ENCODE measurements at places on chromosomes 11 and 22.
A peak's percentile ranks its signal among the peaks of the same experiment; 100 is the strongest.

DNA sequence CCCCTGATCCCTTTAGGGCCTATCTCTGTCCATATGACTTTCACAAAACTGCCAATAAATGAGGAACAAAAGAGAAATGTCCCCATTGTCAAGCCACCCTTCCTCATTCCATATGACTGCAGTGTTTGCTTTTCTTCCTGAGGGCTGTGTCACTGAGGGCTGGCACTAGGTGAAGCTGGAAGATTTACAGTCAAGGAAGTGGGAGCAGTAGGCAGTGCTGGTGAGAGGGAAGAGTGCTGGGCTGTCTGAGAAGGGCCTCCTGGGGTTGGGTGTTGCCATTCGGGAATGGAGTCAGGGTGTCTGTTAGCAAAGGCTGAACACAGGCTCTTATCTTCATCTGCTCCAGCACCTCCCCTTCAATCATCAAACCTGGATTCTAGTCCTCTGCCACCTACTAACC is 30.9 kb downstream of the INSC start:
- H3K4me3 ChIP-seq, result no peak overlapping the region
- H3K36me3 ChIP-seq, result no peaks in the 10 kb centered on the region
- peaks cover 4% of the 10 kb centered on the region for H3K4me1 ChIP-seq
- DNase-seq, result no peak

DNA sequence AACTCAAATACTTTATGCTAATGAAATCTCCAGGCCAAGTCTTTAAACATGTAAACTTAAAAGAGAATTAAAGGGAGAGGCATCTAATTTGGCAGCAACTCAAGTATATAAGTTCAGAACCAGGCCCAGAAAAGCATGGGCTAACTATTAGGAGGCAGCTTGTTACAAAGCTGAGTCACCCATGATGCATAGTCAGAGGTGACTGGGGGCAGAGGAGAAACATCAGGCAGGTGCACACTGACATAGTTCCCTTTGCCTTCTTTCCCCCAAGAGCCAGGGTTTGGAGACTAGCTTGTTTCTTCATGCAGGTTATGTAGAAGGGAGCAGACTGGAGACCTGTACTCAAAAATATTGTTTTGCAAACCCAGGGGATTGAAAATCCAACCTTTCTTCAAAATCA is 619.0 kb downstream of the SOX6 start:
- no peaks in the 10 kb centered on the region for H3K36me3 ChIP-seq
- H3K4me3 ChIP-seq, result no peak overlapping the region
- H3K27me3 ChIP-seq, result peaks cover 12% of the 10 kb centered on the region
- H3K27ac ChIP-seq, result no peak overlapping the region
- no peak for DNase-seq

GRCh38 chr11:118911880-118912741 is 13.6 kb downstream of the BCL9L start:
- H3K27me3 ChIP-seq, result no peaks in the 10 kb centered on the region
- H3K36me3 ChIP-seq, result peaks cover 3% of the 10 kb centered on the region
- H3K27ac ChIP-seq, result peak overlapping the region; percentile 98
- H3K4me1 ChIP-seq, result peaks cover 64% of the 10 kb centered on the region

GRCh38 chr11:11975201-11976092 is 33.0 kb downstream of the DKK3 start:
- no peaks in the 10 kb centered on the region for H3K36me3 ChIP-seq
- peaks cover 3% of the 10 kb centered on the region for H3K27me3 ChIP-seq
- no peak overlapping the region for H3K4me3 ChIP-seq
- H3K27ac ChIP-seq, result no peak overlapping the region
- peaks cover 9% of the 10 kb centered on the region for H3K4me1 ChIP-seq

- peaks cover 17% of the 10 kb centered on the region for H3K36me3 ChIP-seq
- H3K4me1 ChIP-seq, result peaks cover 15% of the 10 kb centered on the region
- no peaks in the 10 kb centered on the region for H3K27me3 ChIP-seq
- H3K27ac ChIP-seq, result no peak overlapping the region
Observed at GRCh38 chr11:57416436-57416835, 10.5 kb downstream of the SLC43A3 start.
